ENCODE measurements at places on chromosomes 13 and 19. TPM values are rescaled to one million over a fixed set of nuclear protein-coding genes. Genes with fewer than 3 reads are reported as not detected.
A peak's percentile ranks its signal among the peaks of the same experiment; 100 is the strongest.

ZNF610 gene
- 5.3 TPM for polyA plus RNA-seq

KRTDAP gene
- 0.97 TPM for polyA plus RNA-seq

ZNF443 gene
- 1.9 TPM for polyA plus RNA-seq

IZUMO2 gene
- not detected for polyA plus RNA-seq

TTC9B gene
- 0.21 TPM for polyA plus RNA-seq

CAMSAP3 gene
- polyA plus RNA-seq: 52.6 TPM

ZNF560 gene
- polyA plus RNA-seq: not detected

CEBPA gene
- polyA plus RNA-seq: 103 TPM

PCP2 gene
- polyA plus RNA-seq: 0.60 TPM

GRCh38 chr13:95221971-95222732 is 79.1 kb downstream of the ABCC4 start:
- no peak overlapping the region for H3K4me3 ChIP-seq
- no peaks in the 10 kb centered on the region for H3K4me1 ChIP-seq
- H3K27me3 ChIP-seq: no peaks in the 10 kb centered on the region
- no peak overlapping the region for H3K27ac ChIP-seq
- no peak for DNase-seq

- no peaks in the 10 kb centered on the region for H3K27me3 ChIP-seq
- H3K27ac ChIP-seq: no peak overlapping the region
- H3K4me3 ChIP-seq: no peak overlapping the region
- no peaks in the 10 kb centered on the region for H3K36me3 ChIP-seq
These were observed 172.7 kb downstream of the UQCRFS1 start for GRCh38 chr19:29040292-29040691.

DNA sequence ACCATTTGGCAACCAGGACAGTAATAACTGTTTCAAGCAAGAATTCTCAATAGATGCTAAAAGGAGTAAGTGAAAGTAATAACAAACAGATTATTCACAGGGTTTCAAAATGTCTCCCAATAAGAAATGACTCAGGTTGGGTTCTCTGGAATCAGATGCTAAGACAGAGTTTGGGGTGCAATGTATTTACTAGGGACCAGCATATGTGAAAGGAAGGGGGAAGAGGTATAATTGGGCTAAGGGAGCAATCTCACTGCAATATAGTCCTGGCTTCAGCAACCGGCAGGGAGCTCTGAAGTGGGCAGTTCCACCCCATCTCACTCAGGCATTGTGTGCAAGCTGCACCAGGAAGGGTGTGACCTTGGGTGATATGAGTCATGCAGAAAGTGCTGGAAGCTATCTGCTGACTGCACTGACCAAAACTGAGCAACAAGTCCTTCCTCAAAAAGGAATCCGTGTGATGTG is 23.4 kb downstream of the ZDHHC20 start:
- no peaks in the 10 kb centered on the region for H3K27me3 ChIP-seq
- no peak overlapping the region for H3K4me3 ChIP-seq
- peak; percentile 53 for DNase-seq
- no peaks in the 10 kb centered on the region for H3K4me1 ChIP-seq
- H3K27ac ChIP-seq: peak overlapping the region; percentile 52

GRCh38 chr19:56403261-56403660 is 871 bp upstream of the ZNF583 start:
- no peaks in the 10 kb centered on the region for H3K27me3 ChIP-seq
- H3K27ac ChIP-seq: peak overlapping the region; percentile 95
- no peaks in the 10 kb centered on the region for H3K36me3 ChIP-seq
- DNase-seq: no peak
- H3K4me3 ChIP-seq: peak overlapping the region; percentile 51
- no peaks in the 10 kb centered on the region for H3K4me1 ChIP-seq

DNA sequence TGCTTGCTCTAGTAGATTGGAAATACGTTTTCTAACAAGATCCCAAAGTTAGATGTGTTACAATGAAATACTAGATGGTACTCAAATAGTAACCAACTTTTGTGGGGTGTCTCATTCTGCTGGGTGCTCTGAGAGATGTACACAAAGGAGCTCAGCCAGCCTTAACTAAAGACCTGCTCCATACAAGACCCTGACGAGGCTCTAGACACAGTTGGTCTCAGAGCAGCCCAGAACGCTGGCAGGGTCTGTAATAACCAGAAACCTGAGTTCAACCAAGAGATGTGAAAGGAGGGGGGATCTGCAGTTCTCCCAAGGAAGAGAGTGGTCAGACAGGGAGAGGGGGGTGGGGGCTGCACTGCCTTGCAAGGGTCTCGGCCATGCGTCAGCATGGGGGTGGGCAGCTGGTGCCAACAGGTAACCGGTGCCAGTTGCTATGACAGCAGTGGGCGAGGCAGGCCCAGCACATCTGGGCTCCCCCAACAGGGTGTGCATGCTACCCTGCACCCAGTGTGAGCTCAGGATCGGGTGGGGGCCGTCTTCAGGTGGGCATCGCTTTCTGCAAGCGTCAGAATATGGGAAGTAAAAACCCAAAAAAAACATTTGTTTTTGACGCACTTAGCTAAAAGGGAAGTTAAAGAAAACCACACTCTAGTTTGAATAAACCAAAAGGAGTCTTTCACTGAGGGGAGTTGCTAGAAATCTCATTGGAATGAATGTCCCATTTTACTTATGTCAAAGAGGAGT is 68.0 kb upstream of the GPR183 start:
- H3K36me3 ChIP-seq: no peaks in the 10 kb centered on the region
- no peaks in the 10 kb centered on the region for H3K4me1 ChIP-seq
- no peaks in the 10 kb centered on the region for H3K27me3 ChIP-seq
- H3K4me3 ChIP-seq: no peak overlapping the region
- no peak overlapping the region for H3K27ac ChIP-seq
- DNase-seq: no peak

GRCh38 chr13:29709407-29710069 is 114.0 kb upstream of the SLC7A1 start:
- H3K27ac ChIP-seq: no peak overlapping the region
- no peak for DNase-seq
- no peak overlapping the region for H3K4me3 ChIP-seq
- no peaks in the 10 kb centered on the region for H3K36me3 ChIP-seq

DNA sequence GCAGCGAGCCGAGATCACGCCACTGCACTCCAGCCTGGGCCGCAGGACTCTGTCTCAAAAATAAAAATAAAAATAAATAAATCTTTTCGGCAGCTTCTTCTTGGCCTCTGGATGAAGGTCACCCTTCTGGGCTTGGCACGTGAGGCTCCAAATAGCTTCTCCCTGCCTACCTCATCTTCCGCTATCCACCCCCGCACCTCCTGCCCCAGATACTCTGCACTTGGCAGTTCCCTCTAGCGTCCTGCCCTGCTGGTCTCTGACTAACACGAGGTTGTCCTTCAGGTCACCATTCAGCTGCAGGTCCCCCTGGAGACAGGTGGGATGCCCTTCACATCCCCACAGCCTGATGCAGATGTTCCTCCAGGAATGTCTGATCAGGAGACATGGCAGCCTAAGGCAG is 8.5 kb upstream of the CCL25 start:
- H3K4me1 ChIP-seq: no peaks in the 10 kb centered on the region
- no peak overlapping the region for H3K4me3 ChIP-seq
- no peak overlapping the region for H3K27ac ChIP-seq

DNA sequence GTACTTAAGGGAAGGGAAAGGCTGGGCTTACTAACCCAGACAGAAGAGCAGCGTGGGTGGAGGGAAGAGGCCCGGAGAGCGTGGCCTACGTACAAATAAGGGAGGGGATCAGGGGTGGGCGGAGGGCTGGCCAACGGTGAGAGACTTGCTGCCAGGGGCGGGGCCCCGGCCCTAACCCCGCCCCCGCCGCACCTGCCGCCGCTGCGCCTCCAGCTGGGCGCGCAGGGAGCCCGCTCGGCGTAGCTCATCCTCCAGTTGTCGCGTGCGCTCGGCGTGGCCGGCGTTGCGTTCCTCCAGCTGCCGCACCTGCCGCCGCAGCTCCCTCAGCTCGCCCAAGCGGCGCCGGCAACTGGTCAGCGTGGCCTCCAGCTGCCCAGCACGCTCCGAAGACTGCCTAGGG is 5.7 kb downstream of the HOOK2 start:
- H3K27ac ChIP-seq: no peak overlapping the region
- H3K27me3 ChIP-seq: no peaks in the 10 kb centered on the region
- no peaks in the 10 kb centered on the region for H3K36me3 ChIP-seq
- no peak overlapping the region for H3K4me3 ChIP-seq
- peak; percentile 50 for DNase-seq

DNA sequence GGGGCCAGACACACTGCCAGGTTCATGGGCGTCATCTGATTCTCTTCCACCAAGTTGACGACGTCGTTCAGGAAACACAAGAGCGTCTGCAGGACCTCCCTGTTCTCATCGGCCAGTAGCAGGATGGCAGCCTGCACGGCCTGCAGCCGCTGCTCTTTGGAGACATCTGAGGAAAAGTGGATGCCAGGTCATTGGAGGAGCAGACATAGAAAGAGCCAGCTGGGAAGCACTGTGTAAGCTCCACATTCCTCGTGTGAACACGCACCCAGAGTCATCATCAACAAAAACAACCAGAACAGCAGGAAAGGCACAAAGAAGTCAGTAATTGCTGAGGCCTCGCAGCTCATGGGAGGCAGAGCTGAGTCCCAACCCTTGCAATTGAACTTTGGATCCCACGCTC is 96.5 kb downstream of the KL start:
- peaks cover 27% of the 10 kb centered on the region for H3K4me1 ChIP-seq
- H3K27me3 ChIP-seq: no peaks in the 10 kb centered on the region
- H3K4me3 ChIP-seq: no peak overlapping the region
- H3K36me3 ChIP-seq: no peaks in the 10 kb centered on the region
- DNase-seq: no peak
- H3K27ac ChIP-seq: no peak overlapping the region

GRCh38 chr19:40262422-40262821 is 22.7 kb downstream of the AKT2 start:
- no peaks in the 10 kb centered on the region for H3K36me3 ChIP-seq
- H3K27ac ChIP-seq: no peak overlapping the region
- no peaks in the 10 kb centered on the region for H3K27me3 ChIP-seq
- H3K4me1 ChIP-seq: no peaks in the 10 kb centered on the region

DNA sequence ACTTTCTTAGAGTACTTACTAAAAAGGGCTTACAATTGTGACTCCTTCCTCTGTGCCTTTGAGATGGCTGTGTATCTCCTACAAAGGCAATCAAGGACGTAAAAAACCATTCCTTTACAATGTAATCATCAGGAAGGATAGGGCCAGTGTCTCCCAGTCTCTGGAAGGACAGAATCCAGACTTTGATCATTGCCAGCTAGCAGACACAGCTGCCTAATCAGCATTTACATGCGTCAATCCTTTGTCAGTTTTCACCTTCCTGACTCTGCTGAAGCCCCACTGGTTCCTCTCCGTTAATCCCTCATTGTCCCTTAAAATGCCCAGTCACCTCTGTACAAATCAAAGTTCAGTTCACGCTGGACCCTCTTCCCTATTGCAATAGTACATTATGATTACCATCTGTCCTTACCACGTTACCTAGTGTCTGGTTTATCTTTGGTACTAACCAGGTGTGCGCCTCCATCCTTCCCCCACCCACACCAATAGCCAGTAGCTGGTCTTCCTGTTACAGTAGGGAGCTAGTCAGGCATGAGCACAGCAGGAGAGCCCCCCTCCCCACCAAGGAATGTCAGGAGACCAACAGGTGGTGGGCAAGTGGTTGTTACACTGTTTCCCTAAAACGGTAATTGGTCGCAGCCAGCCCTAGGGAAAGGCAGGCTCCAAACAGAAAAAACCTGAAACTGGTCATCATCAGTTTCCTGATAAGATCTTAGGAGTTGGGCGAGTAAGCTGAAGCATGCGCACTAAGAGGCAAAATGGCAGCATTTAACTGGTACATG is 49.7 kb downstream of the TGDS start:
- H3K4me3 ChIP-seq: no peak overlapping the region
- no peak for DNase-seq
- no peaks in the 10 kb centered on the region for H3K36me3 ChIP-seq
- H3K27me3 ChIP-seq: no peaks in the 10 kb centered on the region

DNA sequence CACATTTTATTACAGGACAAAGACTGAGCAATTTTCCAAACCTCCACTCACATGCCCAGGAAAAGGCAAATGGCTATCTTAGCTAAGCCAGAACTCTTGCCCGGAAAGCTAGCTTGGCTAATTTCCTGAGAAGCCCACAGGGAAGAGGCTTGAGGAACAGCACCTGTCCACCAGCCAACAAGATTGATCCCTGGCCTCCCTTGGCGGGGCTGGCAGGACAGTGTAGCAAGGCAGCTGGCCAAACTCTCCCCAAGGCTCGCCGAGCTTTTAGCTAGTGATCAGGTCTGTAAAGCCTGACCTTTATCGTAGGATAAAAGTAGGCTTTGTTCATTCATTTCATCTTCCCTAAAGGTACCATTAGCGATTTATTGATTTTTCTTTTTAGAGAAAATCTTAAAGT is 101.4 kb downstream of the UQCRFS1 start:
- H3K4me1 ChIP-seq: no peaks in the 10 kb centered on the region
- H3K27ac ChIP-seq: no peak overlapping the region
- DNase-seq: no peak
- H3K36me3 ChIP-seq: no peaks in the 10 kb centered on the region
- no peaks in the 10 kb centered on the region for H3K27me3 ChIP-seq
- H3K4me3 ChIP-seq: no peak overlapping the region

DNA sequence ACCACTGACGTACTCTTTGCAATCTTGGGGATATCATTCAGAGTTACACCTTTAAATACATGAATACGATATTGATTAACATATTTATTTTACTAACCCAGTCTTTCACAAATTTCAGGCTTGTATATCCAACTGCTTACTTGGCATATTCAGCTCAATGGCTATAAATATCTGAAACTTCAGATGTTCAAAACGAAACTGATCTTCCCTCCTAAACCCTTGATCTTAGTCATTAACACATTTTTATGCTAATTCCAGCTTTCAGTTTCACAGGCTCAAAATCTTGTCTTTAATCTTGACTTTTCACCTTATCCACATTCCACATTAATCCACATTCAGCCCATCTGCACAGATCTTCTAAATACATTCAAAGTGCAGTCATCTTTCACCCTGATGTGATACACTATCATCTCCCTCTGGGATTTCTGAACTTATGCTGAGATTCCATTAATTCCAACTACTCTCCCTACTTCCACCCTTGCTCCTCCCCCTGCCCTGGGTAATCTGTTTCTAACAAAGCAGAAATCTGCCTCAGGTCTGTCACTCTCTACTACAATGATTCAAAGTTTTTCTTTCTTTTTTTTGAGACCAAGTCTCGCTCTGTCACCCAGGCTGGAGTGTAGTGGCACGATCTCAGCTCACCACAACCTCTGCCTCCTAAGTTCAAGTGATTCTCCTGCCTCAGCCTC is 387.2 kb downstream of the GPC5 start:
- no peaks in the 10 kb centered on the region for H3K4me1 ChIP-seq
- no peak overlapping the region for H3K4me3 ChIP-seq
- DNase-seq: no peak
- no peaks in the 10 kb centered on the region for H3K36me3 ChIP-seq
- no peaks in the 10 kb centered on the region for H3K27me3 ChIP-seq
- H3K27ac ChIP-seq: no peak overlapping the region

DNA sequence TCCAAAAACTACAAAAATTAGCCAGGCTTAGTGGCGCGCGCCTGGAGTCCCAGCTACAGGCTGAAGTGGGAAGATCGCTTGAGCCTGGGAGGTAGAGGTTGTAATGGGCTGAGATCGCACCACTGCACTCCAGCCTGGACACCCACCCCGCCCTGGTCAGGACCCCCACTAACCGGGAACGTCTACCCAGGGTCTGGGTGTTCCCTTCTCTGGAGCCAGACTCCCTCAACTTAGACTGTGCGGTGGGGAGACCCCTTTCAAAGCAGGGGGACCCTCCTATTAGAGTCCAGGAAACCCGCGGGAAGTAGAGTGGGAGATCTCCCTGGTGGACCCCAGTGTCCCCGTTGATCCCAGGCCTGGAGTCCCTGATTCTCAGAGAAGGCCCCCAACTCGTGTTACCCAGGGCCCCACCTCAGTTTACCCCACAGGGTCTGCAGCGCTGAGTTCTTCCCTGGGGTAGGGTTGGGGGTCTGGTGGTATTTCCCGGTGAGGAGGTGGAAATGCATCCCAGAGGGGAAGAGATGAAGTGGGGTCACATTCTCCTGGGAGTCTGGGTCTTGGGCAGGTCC is 6.1 kb upstream of the ARRDC2 start:
- H3K36me3 ChIP-seq: no peaks in the 10 kb centered on the region
- no peaks in the 10 kb centered on the region for H3K27me3 ChIP-seq
- peak overlapping the region; percentile 54 for H3K4me3 ChIP-seq
- no peak for DNase-seq
